Activated naive CD8-positive, alpha-beta T cell treated with anti-CD3 and anti-CD28 coated beads for 36 hours (primary cell): ENCODE measurements at places on chromosomes 5 and 9. TPM values are rescaled to one million over a fixed set of nuclear protein-coding genes. Genes with fewer than 3 reads are reported as not detected.
A peak's percentile ranks its signal among the peaks of the same experiment; 100 is the strongest.

- no peak for DNase-seq
- H3K4me1 ChIP-seq: no peaks in the 10 kb centered on the region
- no peak overlapping the region for H3K27ac ChIP-seq
- H3K36me3 ChIP-seq: no peaks in the 10 kb centered on the region
- H3K27me3 ChIP-seq: peaks cover 24% of the 10 kb centered on the region
Measured at GRCh38 chr5:38414348-38414747, 142.1 kb downstream of the LIFR start.

The ENTREP1 gene
- not detected for total RNA-seq

GRCh38 chr5:116068028-116068632 is 16.7 kb upstream of the COMMD10 start:
- H3K36me3 ChIP-seq: no peaks in the 10 kb centered on the region
- DNase-seq: no peak
- H3K4me3 ChIP-seq: no peak overlapping the region
- H3K27me3 ChIP-seq: peaks cover 46% of the 10 kb centered on the region
- H3K4me1 ChIP-seq: no peaks in the 10 kb centered on the region
- H3K27ac ChIP-seq: no peak overlapping the region

The GNA14 gene
- total RNA-seq: not detected

DNA sequence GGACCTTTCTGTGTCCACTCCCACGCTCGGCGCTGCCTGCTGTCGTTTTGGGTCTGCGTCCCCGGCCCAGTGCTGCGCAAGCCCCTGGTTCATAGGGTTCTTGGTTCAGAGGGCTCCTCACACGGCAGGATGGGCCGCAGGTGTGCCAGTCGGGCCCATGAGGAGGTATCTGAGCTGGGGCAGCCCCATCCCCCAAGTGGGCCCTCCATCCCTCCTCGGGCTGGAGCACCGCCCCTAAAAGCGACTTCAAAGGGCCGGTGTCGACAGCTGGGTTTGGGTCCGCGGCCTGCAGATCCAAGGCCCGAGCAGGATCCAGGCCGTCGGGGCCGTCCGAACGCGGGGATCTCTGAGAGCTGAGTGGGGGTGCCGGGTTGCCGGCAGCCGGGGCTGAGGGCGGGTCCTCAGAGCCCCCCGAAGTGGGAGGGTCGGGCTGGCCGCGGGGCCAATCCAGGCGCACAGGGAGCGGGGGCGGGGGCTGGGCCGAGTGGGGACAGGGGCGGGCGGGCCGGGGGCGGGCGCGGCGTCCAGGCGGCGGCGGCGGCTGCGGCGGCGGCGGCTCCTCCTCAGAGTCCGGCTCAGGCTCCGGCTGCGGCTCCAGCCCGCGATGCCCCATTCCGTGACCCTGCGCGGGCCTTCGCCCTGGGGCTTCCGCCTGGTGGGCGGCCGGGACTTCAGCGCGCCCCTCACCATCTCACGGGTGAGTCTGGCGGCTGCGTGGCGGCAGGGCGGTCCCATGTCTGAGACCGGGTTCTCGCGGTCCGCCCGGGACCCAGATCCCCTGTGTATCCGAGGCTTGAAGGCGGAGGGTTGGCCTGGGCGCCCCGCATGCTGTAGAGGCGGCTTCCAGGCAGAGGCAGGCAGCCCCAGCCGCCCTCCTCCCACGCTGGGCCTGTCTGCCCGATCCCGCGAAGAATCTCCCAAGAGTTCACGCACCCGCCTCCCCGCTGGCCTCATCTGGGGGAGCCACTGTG is at the start of gene PDLIM4:
PDLIM4 (plus strand) TSS at position 566 of the 971 bp plus-strand sequence; CDS start at position 605, 39 bp downstream.
- H3K36me3 ChIP-seq: no peaks in the 10 kb centered on the region
- H3K27me3 ChIP-seq: peaks cover 25% of the 10 kb centered on the region
- H3K27ac ChIP-seq: no peak within 1 kb of the TSS
- peaks cover 18% of the 10 kb centered on the region for H3K4me1 ChIP-seq
- peak within 1 kb of the TSS; percentile 29 for H3K4me3 ChIP-seq

The PTGES gene
- total RNA-seq: 0.20 TPM

DNA sequence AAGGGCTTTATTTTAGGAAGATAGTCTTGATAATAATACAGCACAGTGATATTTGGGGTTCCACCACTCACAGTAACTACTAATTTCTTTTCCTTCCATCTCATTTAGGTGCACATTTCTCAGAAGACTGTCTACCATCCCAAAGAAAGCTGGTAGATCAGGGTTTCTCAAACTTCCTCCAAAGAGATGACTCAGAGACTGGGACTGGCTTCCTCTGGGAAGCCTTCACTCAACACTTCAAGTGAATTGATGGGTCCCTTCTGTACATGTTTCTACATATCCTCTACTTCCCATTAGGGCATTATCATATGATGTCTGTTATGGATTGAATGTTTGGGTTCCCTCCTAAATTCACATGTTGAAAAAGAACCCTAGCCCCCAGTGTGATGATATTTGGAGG is 138.5 kb downstream of the SPOCK1 start:
- no peaks in the 10 kb centered on the region for H3K36me3 ChIP-seq
- no peak overlapping the region for H3K4me3 ChIP-seq
- no peak overlapping the region for H3K27ac ChIP-seq
- peaks cover 11% of the 10 kb centered on the region for H3K27me3 ChIP-seq

The PTPN3 gene
- 1.2 TPM for total RNA-seq

The FAM240B gene
- not detected for total RNA-seq

- peaks cover 16% of the 10 kb centered on the region for H3K4me1 ChIP-seq
- no peak for DNase-seq
- no peak overlapping the region for H3K27ac ChIP-seq
- H3K4me3 ChIP-seq: no peak overlapping the region
- peaks cover 5% of the 10 kb centered on the region for H3K36me3 ChIP-seq
- no peaks in the 10 kb centered on the region for H3K27me3 ChIP-seq
Measured at GRCh38 chr9:113564498-113565237, 101.1 kb downstream of the RGS3 start.

The RUSC2 gene
- total RNA-seq: 2.2 TPM

The DAB2IP gene
- total RNA-seq: 0.33 TPM

The CATSPER3 gene
- total RNA-seq: 0.46 TPM

- H3K27me3 ChIP-seq: no peaks in the 10 kb centered on the region
- no peak for DNase-seq
- no peak overlapping the region for H3K27ac ChIP-seq
- peaks cover 12% of the 10 kb centered on the region for H3K4me1 ChIP-seq
- H3K4me3 ChIP-seq: no peak overlapping the region
Measured at GRCh38 chr9:114945616-114946412, 15.4 kb upstream of the TNFSF8 start.

- no peak overlapping the region for H3K4me3 ChIP-seq
- peaks cover 3% of the 10 kb centered on the region for H3K4me1 ChIP-seq
- H3K27ac ChIP-seq: no peak overlapping the region
- no peak for DNase-seq
- peaks cover 12% of the 10 kb centered on the region for H3K27me3 ChIP-seq
- no peaks in the 10 kb centered on the region for H3K36me3 ChIP-seq
Measured at GRCh38 chr5:122997294-122997693, 39.2 kb downstream of the PPIC start.

GRCh38 chr5:135310328-135310989 is 88.6 kb downstream of the MACROH2A1 start:
- H3K36me3 ChIP-seq: no peaks in the 10 kb centered on the region
- peaks cover 3% of the 10 kb centered on the region for H3K27me3 ChIP-seq
- H3K4me1 ChIP-seq: peaks cover 22% of the 10 kb centered on the region
- DNase-seq: no peak
- H3K4me3 ChIP-seq: no peak overlapping the region

- peak within 1 kb of the TSS; percentile 87 for H3K4me3 ChIP-seq
- no peaks in the 10 kb centered on the region for H3K36me3 ChIP-seq
- DNase-seq: peak; percentile 79
- H3K27me3 ChIP-seq: no peaks in the 10 kb centered on the region
- H3K4me1 ChIP-seq: peaks cover 17% of the 10 kb centered on the region
- H3K27ac ChIP-seq: peak within 1 kb of the TSS; percentile 81
Measured at GRCh38 chr9:96655198-96655851, at the start of gene PRXL2C. TSS of gene PRXL2C (minus strand) at chr9:96655317. CDS start at chr9:96655281, 36 bp downstream.

GRCh38 chr5:65672796-65673195 is 48.0 kb downstream of the SHLD3 start:
- no peak for DNase-seq
- peaks cover 26% of the 10 kb centered on the region for H3K36me3 ChIP-seq
- no peaks in the 10 kb centered on the region for H3K27me3 ChIP-seq
- no peak overlapping the region for H3K4me3 ChIP-seq

GRCh38 chr5:79201206-79201605 is 34.7 kb upstream of the JMY start:
- H3K27ac ChIP-seq: no peak overlapping the region
- DNase-seq: no peak
- no peaks in the 10 kb centered on the region for H3K27me3 ChIP-seq
- no peaks in the 10 kb centered on the region for H3K36me3 ChIP-seq

- peaks cover 5% of the 10 kb centered on the region for H3K27me3 ChIP-seq
- H3K4me3 ChIP-seq: peak overlapping the region; percentile 83
- peak overlapping the region; percentile 92 for H3K27ac ChIP-seq
- peak; percentile 87 for DNase-seq
- peaks cover 92% of the 10 kb centered on the region for H3K4me1 ChIP-seq
- peaks cover 60% of the 10 kb centered on the region for H3K36me3 ChIP-seq
Measured at GRCh38 chr5:172175263-172175719, 12.7 kb downstream of the STK10 start.

The C8G gene
- total RNA-seq: not detected

The FOXD4L6 gene
- total RNA-seq: not detected

GRCh38 chr5:174735498-174736330 is 11.3 kb downstream of the MSX2 start:
- DNase-seq: no peak
- H3K4me1 ChIP-seq: peaks cover 5% of the 10 kb centered on the region
- H3K4me3 ChIP-seq: no peak overlapping the region
- no peak overlapping the region for H3K27ac ChIP-seq
- peaks cover 2% of the 10 kb centered on the region for H3K36me3 ChIP-seq

The CHD1 gene
- total RNA-seq: 58.5 TPM

DNA sequence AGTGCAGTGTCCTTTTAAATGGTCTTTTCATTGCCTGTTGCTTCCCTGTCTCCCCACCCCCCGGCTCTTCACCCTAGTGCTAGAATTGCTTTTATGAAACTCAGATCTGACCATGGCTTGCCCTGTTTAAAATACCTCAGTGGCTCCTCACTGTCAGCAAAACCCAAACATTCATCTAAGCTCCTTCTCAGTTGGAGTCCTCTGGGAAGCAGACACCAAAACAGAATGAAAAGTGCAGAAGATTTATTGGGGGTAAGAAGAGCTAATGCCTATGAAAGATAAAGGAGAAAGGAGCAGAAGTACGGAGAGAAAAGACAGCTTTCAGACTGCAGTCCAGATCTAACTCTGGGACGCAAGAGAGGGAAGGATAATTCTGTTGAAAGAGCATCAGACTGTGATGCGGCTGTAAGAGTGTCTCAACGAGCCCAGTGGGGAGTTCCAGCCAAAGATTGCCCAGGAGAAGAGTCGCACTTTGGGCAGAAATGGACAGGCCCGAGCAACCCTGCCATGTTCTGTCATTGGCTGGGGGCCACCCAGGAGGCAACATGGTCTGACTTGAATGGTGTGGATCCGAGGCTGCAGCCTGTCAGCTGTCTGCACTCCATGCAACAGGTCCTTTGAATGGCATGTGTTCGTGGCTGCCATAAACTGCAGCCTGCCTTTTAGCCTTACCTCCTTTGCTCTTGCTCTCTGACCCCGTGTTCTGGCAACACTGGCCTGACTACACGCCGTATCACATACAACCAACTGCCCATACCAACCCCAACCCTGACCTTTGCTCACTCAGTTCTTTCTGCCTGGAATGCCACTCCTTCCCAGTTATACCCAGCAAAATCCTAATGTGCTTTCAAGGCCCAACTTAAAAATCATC is 55.9 kb downstream of the IRF1 start:
- no peaks in the 10 kb centered on the region for H3K27me3 ChIP-seq
- H3K4me1 ChIP-seq: peaks cover 77% of the 10 kb centered on the region
- H3K36me3 ChIP-seq: peaks cover 42% of the 10 kb centered on the region

The HBEGF gene
- 5.7 TPM for total RNA-seq

DNA sequence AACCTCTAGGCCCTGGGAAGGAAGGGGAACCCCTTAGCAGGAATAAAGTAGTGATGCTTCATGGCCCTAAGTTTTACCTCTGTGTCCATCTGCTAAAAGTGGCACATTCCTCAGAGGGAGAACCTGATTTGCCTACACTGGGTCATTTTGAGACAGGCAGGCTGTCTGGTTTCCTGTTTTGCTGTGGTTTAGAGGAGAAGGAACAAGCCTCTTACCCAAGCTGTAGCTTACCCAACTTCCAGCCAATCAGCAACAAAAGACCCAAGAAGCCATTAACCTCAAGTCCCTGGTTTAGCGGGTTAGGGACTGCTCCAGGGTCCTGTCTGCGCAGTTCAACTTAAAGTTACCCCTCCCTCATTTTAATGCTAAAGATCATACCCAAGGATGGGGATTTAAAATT is 411.0 kb downstream of the MAT2B start:
- DNase-seq: no peak
- H3K36me3 ChIP-seq: no peaks in the 10 kb centered on the region
- no peaks in the 10 kb centered on the region for H3K4me1 ChIP-seq
- no peak overlapping the region for H3K4me3 ChIP-seq

The TUSC1 gene
- total RNA-seq: 0.14 TPM

The PCDHB6 gene
- not detected for total RNA-seq

GRCh38 chr5:118726891-118727290 is 261.5 kb downstream of the DTWD2 start:
- H3K4me1 ChIP-seq: no peaks in the 10 kb centered on the region
- no peak overlapping the region for H3K27ac ChIP-seq
- H3K27me3 ChIP-seq: no peaks in the 10 kb centered on the region

DNA sequence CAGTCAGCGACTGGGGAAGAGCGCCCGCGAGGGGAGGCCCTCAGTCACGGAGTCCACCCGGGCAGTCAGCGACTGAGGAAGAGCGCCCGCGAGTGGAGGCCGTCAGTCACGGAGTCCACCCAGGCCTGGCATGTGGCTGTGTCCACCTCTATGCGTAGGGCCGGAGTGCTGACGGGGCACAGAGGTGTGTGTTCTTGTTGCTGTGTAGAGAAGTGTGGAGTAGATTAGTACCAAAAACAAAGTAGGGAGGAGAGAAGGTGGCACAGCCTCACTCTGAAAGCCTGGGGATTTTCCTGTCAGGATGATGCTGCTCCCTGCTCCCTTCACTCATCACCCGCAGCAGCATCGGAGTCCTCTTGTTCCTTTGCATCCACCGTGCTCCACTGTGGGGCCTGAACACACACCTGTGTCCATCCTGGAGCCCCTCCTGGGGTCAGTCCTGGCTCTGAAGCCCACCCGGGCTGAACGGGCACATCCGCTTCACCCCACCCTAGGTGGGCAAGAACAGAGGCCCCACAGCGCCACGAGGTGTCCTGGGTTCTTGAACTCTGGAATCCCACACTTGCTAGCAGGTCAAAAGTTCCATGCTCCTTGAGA is 37.9 kb downstream of the AHRR start:
- DNase-seq: no peak
- H3K27ac ChIP-seq: no peak overlapping the region
- H3K36me3 ChIP-seq: peaks cover 51% of the 10 kb centered on the region
- no peaks in the 10 kb centered on the region for H3K4me1 ChIP-seq
- no peaks in the 10 kb centered on the region for H3K27me3 ChIP-seq
- H3K4me3 ChIP-seq: no peak overlapping the region

GRCh38 chr9:93236541-93237206 is 52.7 kb downstream of the WNK2 start:
- peaks cover 1% of the 10 kb centered on the region for H3K36me3 ChIP-seq
- H3K4me1 ChIP-seq: peaks cover 4% of the 10 kb centered on the region
- no peak for DNase-seq
- no peak overlapping the region for H3K27ac ChIP-seq
- peaks cover 15% of the 10 kb centered on the region for H3K27me3 ChIP-seq

- H3K4me1 ChIP-seq: peaks cover 37% of the 10 kb centered on the region
- no peaks in the 10 kb centered on the region for H3K27me3 ChIP-seq
- DNase-seq: peak; percentile 67
- H3K27ac ChIP-seq: peak within 1 kb of the TSS; percentile 83
Measured at GRCh38 chr9:126326228-126327005, at the start of gene MVB12B. TSS of gene MVB12B (plus strand) at chr9:126326829. CDS start at chr9:126326930, 101 bp downstream.

The WWC1 gene
- 2.5 TPM for total RNA-seq

The MOB3B gene
- total RNA-seq: 1.3 TPM

The ANKRD31 gene
- total RNA-seq: 0.76 TPM
